ENCODE measurements at places on chromosomes 11 and 22.
A peak's percentile ranks its signal among the peaks of the same experiment; 100 is the strongest.

DNA sequence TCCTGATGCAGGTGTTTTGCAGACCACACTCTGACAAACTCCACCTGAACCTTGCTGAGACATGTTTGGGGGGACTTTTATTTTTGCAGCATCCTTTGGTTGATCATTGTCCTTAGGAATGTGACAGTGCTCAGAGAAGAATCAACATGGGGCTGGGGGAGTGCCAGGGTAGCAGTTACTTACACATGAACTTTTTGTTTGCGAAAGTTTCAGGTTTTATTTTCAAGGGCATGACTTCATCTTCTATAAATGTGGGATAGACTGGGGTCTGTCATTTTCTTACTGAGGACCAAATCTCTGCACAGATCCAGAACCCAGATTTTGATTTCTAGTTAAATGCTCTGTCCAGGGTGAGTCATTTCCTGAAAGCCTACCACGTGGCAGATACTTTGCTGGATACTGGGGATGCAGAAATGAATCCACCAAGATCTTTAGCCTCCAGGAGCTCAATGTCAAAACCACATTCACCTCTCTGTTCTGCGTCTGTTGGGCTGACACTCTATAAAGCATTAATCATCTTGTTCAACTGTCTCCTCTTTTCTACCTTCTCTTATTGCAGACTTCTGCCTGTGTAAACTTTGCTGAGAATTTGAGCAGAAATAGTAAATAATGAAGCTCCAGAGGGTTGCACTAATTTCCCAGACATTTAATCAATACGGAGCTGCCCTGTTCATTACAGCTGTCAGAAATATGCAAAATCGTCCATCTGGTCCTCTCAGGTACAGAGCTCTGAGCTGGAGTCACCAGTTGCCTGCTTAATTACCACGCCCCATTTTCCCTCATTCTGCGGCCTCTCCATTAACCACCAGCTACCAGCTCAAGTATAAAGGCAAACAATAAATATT, 387.9 kb downstream of the MIAT start:
- no peak for DNase-seq

- no peak for DNase-seq
These were observed 131.7 kb downstream of the MICAL2 start for GRCh38 chr11:12241971-12242672.

- DNase-seq, result no peak
These were observed 10.0 kb downstream of the RNH1 start for GRCh38 chr11:496834-497564.

DNA sequence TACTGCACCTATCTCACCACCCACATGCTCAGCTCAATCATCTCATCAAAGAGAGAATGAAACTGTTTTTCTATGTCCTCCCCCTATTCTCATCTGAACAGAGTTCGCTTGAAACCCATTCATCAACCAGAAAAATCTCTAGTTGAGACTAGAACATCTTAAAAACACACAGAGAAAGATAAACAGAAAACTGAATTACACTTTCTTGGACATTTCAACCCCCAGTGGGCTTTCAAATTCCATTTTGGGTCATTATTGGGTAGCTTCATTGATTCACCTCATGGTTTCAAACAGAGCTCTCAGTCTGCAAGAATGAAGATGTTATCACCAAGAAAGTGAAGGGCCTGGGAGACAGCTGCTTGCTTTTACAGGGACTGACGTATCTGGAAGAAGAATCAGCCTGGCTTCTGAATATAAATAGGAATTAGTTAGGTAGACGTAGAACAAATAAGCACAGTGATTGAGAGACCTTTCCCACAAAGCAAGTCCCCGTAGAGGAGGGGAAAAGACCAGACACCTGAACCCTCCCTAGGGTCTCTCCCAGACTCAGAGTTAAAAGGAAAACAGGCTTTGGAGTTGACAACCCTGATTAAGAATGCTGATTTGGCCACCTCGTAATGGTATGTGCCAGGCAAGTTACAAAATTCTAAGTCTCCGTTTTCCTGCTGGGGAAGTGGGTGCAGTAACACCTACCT, 155.7 kb downstream of the BBOX1 start:
- DNase-seq, result no peak

DNA sequence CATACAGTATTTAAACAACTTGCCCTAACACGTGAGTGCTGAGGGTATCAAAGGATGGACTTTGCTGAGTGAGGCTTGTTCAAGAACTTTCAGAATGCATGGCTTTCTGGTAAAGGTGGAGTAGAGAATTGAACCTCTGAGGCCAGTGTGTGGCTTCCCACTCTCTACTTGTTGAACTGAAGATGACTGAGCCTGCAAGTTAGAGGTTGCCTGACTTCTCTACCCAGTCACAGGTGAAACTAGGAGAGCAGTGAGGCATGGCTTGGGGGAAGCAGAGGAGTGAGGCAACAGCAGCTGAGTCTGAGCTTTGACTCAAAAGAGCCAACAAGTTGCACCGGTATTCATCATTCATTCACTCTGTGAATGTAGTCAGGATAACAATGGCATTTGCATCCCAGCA, 256.4 kb upstream of the SESN3 start:
- DNase-seq, result no peak

DNA sequence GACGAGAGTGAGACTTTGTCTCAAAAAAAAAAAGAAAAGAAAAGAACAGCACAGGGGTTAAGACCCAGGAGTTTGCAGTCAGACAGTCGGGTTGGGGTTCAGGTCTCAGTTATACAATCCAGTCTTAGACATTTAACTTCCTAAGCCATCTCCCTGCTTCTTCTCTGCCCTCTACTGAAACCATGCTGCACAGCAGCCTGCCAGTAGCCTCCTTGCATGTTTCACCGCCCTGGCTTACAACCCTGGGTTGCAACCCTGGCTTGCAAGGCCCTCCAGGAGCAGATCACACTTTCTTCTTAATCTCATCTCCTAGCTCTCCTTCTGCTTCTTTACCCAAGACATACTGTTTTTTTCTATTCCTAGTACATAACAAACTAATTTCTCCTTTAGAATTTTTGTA, 5.9 kb upstream of the B3GAT3 start:
- DNase-seq, result no peak

DNA sequence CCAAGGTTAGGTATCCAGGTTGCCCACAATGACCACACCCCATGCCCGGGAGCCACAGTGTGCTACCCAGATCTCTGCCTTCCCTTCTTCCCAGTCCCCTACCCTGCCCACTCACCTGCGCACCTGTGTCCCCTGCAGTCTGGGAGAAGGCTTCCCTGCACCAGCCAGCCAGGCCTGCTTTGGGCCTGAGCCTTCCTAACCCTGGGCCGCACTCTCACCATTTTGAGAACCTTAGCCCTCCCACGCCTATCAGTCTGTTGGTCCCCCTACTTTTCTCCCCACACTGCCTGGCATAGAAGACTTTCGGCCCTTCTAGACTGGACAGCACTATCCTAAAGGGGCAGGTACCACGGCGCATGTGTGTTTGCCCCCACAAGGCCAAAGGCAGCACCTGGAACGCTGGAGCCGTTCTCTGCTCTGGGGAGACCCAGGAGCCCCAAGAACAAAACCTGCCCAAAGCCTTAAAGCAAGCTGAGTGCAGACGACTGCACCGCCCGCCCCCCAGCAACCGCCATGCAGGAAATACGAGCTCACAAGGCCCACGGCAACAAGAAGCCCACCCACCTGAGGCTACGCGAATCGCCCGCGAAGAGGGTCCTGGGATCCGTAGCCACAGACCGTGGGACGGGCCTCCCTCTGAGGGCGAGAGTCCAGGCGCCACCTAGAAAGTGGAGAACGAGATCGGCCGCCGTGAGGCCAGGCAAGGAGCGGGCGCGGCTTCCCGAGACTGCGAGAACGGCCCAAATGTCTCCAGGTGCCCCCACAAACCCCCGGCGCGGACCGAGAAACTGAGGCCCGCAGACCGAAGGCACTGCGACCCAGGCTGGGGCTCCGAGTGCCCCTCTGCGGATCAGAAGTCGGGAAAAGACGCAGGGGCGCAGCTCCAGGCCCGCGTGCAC, 546 bp downstream of the GNB1L start:
- peak; percentile 66 for DNase-seq

DNA sequence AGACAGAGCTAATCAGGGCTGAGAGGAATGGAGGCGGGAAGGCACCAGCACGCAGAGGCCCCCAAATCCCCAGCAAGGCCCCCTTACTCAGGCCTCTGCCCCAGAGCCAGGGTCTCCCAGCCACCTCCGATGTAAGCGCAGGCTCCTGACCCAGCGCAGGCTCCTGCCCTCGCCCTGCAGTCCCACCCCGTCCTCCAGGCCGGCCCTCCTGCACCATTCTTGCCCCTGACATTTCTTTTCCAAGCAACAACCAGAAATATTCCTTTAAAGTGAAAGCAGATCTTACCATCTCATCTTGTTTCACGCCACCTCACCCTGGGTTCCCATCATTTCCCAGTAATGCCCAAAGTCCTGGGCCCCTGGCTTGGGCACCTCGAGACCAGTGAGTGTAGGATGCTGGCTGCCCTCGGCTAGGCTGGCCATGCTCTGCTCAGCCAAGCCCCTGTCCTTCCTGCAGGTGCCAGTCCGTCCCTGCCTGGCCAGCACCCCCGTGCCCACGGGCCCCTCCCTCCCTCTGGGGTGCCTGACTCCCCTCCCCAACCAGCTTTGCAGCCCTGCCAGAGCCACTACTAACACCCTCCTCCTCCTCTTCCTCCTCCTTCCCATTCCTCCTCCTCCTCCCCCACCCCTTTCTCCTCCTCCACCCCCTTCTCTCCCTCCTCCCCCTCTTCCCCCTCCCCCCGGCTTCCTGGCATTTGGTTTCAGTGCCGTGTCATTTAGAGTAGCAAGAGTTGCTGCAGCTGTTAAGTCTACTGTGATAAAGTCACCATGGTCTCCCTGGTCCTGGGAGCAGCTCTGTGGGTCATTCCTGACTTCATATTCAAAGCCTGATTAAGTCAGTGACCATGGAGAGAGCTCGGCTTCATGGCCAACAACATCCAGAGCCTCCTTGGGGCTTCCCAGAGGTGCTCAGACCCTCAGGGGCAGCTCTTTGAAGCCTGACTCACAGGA, 78.7 kb downstream of the PIWIL3 start:
- no peak for DNase-seq

GRCh38 chr11:61254403-61255025, 13.5 kb downstream of the PGA5 start:
- DNase-seq, result peak; percentile 57

DNA sequence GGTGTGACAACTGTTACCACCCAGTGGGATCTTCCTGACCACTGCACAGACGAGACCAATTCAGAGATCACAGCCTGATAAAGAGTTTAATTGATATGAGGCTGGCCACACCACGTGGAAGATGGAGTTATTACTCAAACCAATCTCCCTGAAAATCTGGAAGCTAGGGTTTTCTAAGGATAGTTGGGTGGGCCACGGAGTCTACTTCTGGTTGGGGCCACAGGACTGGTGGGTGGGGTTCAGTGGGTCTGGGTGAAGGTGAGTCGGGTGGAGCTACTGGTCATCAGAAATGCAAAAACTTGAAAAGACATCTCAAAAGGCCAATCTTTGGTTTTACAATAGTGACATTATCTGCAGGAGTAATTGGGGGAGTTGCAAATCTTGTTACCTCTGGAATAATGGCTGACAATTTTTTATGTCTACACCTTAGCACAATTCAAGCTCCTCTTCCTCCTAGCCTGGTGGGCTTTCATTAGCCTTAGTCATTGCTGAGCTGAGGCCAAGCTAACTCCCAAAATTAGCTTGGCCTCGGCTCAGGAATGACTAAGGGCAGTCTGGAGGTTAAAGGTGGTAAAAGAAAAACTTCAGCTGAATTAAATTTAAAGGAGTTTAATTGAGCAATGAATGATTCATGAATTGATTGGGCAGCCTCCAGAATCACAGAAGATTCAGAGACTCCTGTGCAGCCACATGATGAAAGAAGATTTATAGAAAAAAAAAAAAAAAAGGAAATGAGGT, 13.1 kb downstream of the C11orf96 start:
- DNase-seq, result no peak

DNA sequence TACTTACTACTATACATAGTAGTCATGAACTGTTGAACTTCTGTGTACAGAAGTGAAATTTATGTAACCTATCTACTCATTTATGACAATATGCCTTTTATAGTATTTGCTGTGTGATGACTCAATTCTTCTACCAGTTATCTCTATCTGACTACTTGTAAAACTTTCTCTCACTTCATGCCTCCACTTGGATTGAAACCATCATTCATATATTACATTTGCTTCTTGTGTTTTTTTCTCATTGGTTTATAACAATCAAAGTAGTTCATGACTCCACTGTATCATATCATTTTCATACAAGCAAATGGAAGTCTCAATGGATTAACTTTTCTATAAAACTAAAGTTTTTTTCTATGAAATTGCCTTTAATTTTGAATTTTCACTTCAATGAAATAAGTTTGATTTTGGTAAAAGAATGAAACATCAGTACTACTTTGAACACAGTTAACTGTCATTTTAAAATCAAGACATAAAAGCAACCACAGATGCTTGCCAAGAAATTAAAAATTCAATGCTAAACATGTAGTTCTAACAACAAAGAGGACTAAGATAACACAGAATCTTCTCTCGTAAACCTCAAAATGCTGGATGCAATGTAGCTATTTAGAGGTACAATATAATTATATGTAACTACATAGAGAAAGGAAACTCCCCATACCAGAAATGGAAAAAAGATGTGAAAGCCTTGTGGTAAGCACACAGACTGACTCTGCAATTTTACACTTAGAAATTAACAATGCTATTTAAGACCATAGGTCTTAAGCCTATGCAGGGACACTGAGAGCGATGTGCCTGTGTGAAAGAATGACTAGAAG, 27.6 kb upstream of the EXPH5 start:
- DNase-seq, result no peak

DNA sequence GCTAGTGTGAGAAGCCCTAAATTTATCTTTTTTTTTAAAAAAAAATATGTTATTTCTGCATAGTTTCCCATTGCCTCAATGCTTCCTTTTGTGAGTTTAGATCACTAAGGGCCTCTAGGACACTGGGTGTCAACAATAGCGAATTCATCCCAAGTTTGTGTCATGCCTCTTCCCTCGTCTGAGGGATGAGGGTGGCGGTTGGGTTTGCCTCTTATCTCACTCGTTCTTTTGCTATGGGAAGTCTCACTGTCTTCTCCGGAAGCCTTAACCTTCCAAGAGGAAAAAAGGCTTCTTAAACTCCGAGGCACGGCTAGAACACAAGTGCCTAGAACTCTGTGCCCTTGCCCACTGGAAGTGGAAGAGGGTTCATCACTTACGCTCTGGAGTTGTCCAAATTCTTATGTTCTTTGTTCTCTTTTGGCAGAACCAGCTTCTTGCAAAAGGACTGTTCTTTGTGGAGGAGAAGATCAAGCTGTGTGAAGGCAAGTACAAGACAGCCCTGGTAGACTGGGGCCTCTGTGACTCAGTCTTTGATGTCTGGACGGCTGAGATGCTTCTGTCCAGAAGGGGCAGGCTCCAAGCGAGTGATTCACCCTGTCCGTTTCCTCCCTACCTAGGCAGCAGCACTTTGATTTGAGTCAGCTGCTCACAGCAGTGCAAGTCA, 78.5 kb downstream of the TRAF6 start:
- DNase-seq, result peak; percentile 73

DNA sequence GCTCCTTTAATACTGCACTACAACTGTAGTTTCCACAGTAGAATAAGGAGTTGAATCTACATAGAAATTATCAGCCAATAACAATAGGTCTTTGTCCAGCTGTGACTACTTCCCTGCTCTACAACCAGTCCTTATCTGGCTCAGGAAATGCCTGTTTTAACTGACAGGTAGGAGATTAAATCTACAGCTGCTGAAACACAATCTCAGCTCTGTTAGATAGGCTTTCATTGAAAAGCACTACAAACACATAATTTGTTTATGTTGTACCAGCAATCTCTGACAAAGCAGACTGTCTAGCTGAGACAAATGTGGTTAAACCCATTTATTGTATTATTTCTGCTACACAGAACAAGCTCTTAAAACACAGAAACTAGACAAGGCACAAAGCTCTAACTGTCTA, 230.0 kb downstream of the SOX6 start:
- DNase-seq, result no peak
